ENCODE measurements at places on chromosomes 2 and 18.

GRCh38 chr2:218238887-218239286 lies 21.9 kb downstream of the ARPC2 start:
- DNase-seq, result no peak

- no peak for DNase-seq
Measured at GRCh38 chr2:37167636-37168180, 10.9 kb upstream of the EIF2AK2 start.

DNA sequence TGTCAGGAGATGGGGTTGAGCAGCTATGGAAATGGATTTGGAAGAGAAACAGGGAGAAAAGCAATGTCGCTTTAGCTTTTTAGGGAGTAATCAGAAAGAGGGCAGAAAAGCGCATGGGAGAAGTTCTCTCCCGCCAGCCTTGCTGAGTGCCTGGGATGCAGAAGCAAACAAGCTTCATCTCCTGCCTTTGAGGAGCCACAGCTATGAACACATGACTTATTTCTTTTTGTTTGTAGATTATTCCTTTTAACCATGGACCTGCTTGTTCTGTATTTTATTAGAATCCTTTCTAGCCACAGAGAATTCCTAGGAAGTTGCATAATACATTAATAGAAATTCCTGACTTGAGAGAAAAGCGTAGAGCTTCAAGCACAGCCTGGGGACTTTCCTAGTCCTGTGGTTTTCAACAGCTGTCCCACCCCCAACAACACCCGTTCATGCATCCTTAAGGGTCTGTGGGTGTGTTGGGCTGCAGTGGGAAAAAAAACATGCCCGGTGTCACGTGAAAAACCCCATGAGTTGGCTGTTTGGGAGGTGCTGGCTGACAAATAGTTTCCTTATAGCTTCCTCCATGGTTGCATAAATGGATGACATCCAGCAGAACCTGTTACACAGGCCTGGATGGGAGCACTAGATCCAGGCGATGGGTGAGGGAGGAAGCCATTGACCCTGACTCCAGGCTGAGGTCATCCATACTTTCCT lies 14.9 kb downstream of the SLC9A4 start:
- DNase-seq, result no peak

DNA sequence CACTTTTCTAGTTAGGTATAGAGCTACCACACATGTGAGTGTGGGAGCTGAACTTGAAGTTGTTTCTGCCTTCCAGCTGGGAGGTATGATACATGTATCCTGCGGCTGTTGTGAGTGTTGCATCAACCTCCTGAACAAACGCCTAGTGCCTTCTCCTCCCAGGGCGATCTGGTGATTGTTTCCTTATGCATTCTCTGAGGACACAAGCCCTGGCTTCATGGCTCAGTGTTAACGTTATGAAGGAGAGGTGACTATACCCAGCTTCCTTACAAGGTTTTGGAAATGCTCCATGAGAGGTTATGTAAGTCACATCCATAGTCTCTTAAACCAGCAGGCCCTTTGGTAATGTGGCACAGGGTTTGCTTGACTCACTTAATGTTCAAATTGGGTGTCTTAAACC lies 64.9 kb downstream of the SPRED2 start:
- no peak for DNase-seq

DNA sequence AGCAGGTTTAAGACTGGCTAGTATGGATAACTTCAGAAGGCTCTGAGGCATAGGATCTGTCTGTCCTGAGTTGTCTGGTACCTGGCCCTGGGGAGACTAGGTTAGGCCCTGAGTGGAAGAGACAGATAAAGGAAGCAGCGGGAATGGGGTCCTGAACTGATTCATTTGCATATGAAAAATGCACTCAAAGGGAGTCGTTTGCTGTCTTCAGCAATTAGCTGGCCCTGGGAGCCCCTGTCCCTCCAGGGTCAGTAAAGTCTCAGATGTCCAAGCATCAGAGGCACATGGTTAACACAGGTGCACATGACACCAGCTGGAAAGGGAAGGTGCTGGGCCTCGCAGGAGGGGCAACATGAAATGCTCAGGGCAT lies 172.4 kb downstream of the ACOXL start:
- no peak for DNase-seq

DNA sequence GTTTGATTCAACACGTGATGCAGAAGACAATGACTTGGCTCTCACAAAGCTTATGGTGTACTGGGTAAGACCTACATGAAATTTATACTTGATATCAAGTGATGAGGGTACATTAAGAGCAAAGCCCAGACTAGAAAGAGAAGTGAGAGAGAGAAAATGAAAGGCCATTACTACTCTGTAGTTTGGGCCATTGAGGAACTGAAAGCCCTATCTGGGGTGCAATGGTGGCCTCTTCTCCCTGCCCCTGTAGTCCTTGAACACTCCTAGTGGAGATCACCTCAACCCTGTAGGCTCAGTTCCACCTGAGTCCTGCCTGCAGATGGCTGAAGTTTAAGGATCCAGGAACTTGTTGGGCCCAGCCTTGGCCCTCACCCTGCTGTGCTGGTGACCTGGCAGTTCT lies 569.8 kb upstream of the MEX3C start:
- DNase-seq, result no peak

DNA sequence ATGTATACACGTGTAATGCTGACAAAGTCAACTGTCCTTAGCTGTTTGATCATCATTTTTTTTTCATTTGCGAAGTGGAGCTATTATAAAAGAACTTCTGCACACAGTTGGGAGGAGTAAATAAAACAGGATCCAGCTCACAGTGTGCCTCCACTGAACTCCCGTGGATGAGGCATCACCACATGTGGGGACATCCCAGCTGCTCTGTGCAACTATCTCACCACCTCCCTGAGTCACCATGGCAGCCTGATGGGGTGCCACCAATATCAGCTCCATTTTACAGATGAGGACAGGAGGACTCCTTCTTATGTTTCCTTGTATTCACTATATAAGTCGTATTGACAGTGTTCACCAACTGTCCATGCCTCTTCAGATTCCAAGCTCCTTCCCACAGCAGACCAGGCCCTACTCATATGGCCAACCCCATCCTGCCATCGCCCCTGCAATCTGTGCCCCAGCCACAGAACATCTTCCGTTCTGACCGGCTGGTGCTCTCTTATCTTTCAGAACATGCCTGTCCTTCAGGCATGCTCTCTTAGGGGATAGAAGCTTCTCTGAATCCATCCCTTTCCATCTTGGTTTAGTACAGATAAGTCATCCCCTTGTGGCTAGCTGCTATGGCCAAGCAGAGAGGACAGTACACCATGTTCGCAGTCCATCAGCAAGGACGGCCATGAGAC lies 288.1 kb downstream of the RNF144A start:
- DNase-seq, result no peak
